ENCODE measurements at places on chromosomes 3 and 15.

DNA sequence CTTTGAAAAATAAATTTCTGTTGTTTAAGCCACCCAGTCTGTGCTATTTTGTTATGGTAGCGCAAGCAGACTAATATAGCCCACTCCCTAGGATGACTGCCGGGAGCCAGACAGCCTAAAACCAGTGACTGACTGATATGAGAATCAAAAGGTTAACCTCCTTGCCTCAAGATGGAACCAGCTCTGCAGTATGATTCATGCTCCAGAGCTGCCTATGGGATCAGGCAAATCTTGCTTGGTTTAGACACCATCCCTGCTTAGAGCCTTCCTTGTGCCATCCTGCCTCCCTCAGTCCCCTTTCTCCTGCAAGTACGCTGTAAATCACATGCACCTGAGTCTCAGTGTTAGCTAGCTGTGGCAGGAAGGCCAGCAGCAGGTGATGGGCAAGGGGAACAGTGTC, 39.3 kb downstream of the TRANK1 start:
- DNase-seq, result no peak

- no peak for DNase-seq
Observed at GRCh38 chr3:115680803-115681345, 57.6 kb downstream of the GAP43 start.

GRCh38 chr3:134339331-134339730, 34.9 kb downstream of the AMOTL2 start:
- no peak for DNase-seq

DNA sequence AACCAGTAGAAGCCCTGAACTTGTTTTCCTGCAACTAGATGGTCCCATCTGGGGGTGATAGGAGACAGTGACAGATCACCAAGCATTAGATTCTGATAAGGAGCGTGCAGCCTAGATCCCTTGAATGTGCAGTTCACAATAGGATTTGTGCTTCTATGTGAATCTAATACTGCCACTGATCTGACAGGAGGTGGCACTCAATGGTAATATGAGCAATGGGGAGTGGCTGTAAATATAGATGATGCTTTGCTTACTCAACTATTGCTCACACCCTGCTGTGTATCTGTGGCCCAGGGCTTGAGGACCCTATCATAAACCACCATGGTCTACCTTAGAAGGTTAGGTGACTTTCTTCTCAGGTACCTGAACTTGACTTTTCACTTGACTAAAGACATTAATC, 417.1 kb upstream of the ARHGEF26 start:
- DNase-seq, result no peak

DNA sequence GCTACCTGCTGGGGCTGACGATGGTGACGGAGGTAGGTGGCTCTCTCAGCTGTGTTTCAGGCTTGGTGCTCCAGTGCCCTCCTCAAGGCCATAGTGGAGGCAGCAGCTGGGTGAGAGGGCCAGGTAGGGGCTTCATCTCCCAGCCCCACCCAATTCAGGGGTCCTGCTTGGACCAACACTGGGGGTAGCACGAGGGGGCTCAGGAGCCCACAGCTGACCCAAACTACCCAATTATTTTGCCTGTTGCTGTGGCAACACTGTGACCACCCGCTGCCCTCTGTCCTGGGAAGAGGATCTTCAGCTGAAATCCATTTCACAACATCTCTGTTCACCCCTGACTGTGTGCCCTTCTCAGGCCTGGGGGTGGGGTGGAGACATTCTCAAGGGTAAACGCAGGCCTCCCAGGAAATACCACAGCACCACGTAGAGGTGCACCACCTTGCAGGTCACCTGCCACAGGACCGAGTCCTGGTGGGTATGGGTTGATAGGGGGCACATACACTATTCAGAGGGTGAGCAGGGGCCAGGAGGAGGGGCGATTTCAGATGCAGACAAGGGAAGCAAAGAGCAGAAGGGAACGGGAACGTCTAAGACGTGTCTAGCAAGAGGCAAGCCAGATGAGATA, 62.7 kb downstream of the GRIP2 start:
- DNase-seq, result no peak

- DNase-seq, result no peak
Observed at GRCh38 chr3:185283374-185283935, 29.6 kb upstream of the EHHADH start.

GRCh38 chr3:31779514-31779913, 201.5 kb downstream of the OSBPL10 start:
- DNase-seq, result no peak

DNA sequence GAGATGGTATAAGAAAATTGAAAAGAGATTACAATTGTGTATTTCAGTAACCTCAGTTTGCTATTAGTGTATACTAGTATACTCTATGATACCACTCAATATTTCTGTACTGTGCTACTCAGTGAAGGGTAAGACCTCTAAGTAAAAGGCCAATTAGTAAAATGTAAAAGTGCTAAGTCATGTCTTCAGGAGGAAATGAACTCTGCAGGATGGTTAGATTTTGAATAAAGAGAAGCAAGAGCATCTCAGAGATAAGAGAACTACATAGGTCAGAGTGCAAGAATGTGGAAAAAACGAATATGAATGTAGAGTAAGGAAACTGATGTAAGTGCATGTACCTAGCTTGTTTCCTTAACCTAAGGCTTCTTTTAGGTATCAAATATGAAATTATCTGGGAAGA, 796.6 kb upstream of the GBE1 start:
- DNase-seq, result no peak

GRCh38 chr15:88440021-88440420, 27.2 kb downstream of the MRPL46 start:
- DNase-seq, result no peak

Data from Ammon's horn (tissue), 1 donor.